ENCODE measurements at places on chromosomes 4 and X. TPM values are rescaled to one million over a fixed set of nuclear protein-coding genes. Genes with fewer than 3 reads are reported as not detected.

DNA sequence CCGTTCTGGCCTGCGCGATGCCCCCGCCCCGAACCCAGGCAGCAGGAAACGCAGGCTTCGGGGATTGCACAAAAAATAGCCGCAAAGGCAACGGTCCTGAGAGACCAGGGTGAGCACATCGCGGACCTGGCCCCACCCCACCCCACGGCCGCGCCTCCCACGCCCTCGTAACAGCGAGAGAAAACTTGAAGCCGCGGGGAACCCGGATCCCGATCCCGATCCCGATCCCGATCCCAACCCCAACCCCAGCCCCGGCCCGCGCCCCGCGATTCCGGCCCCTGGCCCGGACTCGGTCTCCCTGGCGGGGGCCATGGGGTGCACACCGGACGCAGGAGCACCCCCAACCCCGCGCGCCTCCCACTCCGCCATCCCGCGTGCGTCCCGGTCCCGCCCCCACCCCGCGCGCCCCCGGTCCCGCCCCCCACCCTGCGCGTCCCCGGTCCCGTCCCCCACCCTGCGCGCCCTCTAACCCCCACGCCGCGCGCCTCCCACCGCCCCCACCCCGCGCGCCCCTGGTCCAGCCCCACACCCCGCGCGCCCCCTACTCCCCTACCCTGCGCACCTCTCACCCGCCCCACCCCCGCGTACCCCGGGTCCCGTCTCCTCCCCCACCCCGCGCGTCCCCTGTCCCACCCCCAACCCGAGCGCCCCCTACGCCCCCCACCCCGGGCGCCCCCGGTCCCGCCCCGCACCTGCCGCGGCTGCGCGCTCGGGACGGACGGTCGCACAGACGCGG lies 29.0 kb downstream of the NOP14 start:
- peak; percentile 79 for DNase-seq

- DNase-seq: no peak
These were observed 148.5 kb upstream of the PJA1 start for GRCh38 chrX:69313617-69314290.

DNA sequence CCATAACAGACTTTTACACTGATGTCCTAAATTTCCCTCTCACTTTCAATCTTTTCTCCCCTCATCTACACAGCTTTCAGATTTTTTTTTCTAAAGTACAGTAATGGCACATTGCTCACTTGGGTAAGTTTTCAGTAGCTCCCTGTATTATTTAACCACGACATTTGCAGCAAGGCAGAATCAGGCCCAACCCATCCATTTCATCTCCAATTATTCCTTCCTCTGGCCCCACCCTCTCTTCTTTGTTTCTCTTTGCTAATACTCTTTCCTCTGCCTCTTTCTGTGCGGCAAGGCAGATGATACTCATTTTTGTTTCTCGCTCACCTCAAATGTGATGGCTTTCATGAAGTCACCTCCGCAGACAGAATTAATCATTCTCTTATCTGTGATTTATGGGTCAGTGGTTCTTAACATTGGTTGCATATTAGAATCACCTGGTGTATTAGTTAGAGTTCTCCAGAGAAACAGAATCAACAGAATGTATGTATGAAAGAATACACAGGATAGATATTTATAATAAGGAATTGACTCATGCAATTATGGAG lies 43.4 kb upstream of the GATB start:
- DNase-seq: no peak

DNA sequence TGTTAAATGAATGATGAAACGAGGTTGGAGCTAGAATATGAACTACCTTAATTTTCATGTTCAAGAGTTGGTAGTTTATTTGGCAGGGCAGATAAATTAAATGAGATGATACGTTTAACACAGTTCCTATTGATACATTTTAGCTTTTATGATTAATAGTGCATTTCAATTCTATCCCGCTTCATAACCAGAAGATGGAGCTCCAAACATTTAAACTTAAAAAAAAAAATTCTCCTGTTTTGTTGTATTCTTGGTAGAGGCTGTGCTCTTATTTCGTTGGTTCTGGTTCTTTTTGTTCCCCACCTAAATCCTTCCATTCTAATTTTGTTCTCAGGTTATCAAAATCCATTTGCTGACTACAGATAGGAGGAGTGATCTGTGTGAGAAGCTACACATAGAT lies 71.8 kb upstream of the PTPN13 start:
- no peak for DNase-seq

DNA sequence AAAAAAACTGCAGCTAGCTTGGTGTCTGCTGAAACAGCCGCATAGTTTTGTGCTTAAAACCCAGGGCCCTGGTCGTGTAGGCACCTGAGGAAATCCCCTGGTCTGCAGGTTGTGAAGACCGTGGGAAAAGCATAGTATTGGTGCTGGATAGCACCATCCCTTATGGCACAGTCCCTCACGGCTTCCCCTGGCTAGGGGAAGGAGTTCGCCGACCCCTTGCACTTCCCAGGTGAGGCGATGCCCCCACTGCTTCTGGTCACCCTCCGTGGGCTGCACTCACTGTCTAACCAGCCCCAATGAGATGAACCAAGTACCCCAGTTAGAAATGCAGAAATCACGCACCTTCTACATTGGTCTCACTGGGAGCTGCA lies 1105.1 kb downstream of the STPG2 start:
- DNase-seq: no peak

GRCh38 chr4:7854697-7855370 lies 84.8 kb downstream of the AFAP1 start:
- DNase-seq: no peak

DNA sequence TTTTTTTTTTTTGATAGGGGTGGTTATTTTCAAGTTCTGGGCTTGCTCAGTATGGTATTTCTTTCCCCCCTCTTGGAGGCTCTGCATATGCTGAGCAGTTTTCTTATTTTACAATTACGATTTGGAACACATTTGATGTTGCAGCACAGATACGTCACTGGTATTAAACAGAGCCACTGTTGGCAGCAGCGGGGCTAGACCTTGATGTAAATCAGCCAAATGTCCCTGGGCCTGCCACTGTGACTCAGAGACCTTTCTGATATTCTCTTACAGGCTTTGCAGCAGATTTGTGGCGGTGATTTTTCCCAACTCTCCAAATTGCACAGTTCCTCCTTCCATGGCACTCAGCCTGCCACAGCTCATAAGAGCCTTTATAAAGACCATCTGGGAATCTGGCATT lies 81.1 kb downstream of the VMA21 start:
- DNase-seq: no peak

DNA sequence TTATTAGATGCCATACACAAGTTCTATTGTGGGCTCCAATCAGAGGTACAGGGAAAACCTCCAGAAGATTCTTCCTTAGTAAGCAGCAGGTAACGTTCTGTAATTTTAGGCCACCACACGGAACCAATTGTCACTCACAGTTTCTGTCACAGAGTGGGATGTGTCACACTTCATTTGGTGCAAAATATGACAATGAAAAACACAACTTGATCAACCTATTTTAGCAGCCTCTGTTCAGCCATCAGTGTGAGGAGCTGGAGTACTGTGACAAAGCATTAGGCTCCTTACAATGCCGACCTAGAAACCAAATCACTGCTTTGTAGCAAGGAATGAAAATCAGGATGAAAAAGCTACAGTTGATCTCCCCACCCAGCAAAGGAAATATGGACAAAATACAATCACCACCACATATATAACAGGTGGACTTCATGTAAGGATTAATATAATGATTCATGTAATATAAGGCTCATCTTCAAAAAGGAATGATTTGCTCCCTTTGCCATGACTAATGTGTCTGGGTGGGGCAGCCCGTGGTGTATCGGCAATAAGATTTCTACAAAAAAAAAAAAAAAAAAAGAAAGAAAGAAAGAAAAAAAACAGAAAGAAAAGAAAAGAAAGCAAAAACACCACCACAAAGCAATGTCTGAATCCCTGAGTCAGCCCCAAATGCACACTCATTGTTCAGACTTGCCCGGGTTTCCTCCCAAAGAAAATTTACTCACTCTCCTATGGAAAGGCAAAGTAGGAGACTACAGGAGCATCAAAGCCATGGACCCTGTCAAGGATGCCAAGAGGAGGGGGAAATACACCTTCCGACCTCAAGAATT lies 36.0 kb downstream of the SLC9A7 start:
- no peak for DNase-seq

- DNase-seq: no peak
These were observed 386.8 kb downstream of the ANKRD50 start for GRCh38 chr4:124325690-124326089.

GRCh38 chr4:139556071-139556723 lies at the start of gene SETD7:
TSS of gene SETD7 (minus strand) at chr4:139556219. CDS start at chr4:139556137, 82 bp downstream.
- peak; percentile 85 for DNase-seq

GRCh38 chr4:163568843-163569242 lies 74.4 kb downstream of the TMA16 start:
- no peak for DNase-seq

DNA sequence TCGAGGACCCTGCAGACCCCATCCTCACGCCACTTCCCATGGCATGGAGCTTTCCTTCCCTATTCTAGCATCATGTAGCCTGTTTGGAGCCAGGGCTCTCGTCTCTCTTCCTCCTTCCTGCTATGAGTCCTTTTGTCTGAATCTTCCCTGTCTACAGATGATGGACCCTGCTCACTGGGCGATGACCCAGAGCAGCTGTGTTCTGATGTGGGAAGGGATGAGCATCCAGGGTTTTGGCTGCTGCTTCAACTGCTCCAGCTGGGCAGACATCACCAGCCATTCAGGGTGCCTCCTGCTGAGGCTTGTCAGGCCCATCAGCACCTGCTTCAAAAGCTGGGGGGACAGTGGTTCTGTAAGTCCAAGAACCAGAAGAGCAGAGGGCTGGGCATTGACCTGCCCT lies 3.2 kb upstream of the CCKAR start:
- no peak for DNase-seq

DNA sequence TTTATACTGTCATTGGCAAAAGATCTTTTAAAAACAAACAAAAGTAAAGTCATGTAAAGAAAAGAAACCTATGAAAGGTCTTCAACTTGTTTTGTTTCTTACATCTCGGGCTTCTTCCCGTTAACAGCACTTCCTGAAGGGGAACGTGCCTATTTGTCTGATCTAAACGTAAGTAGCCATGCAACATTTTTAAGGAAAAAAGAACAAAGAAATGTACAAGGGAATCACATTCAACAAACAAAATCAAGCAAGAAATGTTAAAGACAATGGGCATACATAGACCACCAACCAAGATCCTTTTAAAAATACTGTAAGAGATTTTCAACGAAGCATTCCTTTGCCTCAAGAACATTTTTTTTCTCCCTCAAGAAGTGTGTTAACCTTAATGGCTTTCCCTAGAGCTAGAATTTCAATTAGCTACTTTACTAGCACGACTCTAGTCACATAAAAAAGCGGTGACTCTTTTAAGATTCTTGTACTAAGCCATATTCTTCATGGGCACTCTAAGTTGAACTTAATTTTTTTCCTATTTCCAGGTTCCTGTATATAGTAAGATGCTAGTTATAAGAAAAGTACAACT lies 112.0 kb upstream of the TTC29 start:
- no peak for DNase-seq

DNA sequence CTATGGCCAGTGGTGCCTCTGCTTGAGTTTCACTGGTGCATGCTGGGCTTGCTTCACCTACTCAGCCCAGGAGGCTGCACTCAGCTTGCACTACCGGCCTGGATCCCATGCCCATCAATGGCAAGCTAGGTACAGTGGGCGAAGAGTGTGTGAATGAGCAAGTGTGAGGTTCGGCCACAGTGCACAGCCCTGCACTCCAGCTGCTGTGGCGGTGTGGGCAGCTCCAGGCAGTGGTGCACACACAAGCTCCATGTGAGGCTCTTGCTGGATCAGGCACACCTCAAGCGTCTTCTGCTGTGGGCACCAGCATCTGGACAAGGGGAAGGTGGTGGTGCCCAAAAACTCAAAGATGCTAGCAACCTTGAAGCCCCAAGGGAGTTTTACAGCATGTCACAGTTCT lies 820.9 kb upstream of the LCORL start:
- DNase-seq: no peak

- no peak for DNase-seq
These were observed 328.0 kb upstream of the TECRL start for GRCh38 chr4:64737026-64737853.

DNA sequence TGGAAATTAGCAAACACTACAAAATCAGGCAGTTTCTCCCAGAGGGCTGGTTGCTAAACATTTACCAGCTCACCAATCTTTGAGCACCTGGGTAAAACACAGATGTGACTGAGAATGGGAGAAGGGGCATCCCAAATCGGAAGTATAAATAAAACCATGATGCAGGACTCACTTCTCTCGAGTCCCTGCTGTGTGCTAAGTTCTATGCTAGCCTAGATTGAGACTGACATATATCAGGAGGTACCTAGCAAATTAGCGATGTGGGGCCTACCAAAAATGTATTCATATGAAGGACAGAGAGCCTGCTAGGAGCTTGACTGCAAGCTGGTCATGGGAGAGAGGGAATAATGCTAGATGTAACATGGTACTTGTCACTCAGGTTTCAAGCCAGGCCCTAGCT lies 171.9 kb upstream of the PGRMC2 start:
- DNase-seq: no peak

DNA sequence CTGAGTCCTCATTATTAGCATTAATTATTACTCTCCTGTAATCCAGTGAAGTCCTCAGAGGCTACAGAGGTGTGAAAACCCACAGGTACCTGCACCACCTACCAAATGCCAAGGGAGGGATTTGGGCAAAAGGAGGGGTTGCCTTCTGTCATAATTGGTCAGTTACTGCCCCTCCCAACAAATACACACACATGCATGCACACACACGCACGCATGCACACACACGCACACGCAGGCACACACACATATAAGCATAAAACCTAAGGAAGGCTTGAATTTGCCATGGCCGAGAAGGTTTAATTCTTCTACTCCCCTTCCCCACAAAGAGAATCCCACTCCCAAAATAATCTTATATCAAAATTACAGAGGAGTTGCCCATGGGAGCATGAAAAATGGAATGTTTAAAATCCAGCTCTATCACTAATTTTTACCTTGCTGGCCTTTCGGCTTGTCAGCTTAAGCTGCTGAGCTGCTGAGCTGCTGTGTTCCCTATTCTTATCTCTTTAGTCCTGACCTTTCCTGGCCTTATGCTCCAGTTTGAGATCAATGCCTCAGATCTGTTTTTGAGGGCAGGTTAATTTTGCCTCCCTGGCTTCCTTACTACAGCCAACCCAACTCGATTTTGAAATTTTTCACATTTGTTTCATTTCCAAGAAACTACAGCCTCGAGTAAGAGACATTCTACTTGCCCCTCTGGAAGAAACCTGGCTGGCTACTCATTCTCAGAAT lies 95.0 kb downstream of the CAMK2D start:
- no peak for DNase-seq

DNA sequence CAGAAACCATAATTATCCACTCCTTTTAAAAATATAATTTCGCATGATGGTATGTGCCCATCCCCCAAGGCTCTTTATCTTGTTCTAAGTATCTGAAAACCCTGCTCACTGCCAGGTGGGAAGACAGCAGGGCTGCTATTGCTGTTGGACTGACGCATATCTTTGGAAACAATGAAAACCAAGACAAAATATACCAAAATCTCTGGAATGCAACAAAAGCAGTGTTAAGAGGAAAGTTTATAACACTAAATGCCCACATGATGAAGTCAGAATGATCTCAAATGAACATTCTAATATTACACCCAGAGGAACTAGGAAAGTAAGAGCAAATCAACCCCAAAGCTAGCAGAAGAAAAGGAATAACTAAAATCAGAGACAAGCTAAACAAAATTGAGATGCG lies 162.0 kb downstream of the FAM47B start:
- no peak for DNase-seq

The COL25A1 gene
- total RNA-seq: 0.31 TPM

The PAGE2 gene
- total RNA-seq: not detected

The PAK3 gene
- total RNA-seq: 0.85 TPM

The HSFX4 gene
- not detected for total RNA-seq

The MAPK10 gene
- 12.9 TPM for total RNA-seq

The EREG gene
- 0.26 TPM for total RNA-seq

The MAGEE1 gene
- 3.8 TPM for total RNA-seq

The TLR1 gene
- total RNA-seq: 7.1 TPM

The CTAG1A gene
- total RNA-seq: not detected

The PRMT9 gene
- 7.1 TPM for total RNA-seq
